Effector CD4-positive, alpha-beta T cell (primary cell): ENCODE measurements at places on chromosomes 5 and 9.

DNA sequence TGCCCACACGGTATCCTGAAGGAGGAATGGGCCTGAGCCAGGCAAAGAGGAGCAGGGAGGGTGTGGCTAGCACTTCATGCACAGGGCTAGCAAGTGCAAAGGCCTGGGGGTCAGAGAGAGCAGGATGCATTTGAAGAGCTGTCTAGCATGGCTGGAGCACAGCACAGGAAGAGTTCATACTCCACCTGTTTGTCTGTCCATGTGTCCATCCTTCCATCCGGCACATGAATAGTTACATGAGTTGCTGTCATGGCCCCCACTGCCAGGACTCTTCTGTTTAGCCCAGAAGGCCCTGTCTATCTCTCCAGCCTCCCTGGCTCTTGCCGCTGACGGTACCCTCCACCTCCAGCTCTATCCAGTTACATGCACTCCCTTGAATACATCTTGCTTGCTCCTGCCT, 17.1 kb downstream of the RGS3 start:
- no peak for DNase-seq

GRCh38 chr5:119426057-119426456, 26.2 kb upstream of the HSD17B4 start:
- DNase-seq: no peak

- DNase-seq: no peak
Measured at GRCh38 chr5:92401492-92401891, 1018.4 kb upstream of the ARRDC3 start.

- DNase-seq: no peak
Measured at GRCh38 chr9:37565661-37566618, 10.2 kb downstream of the FBXO10 start.

DNA sequence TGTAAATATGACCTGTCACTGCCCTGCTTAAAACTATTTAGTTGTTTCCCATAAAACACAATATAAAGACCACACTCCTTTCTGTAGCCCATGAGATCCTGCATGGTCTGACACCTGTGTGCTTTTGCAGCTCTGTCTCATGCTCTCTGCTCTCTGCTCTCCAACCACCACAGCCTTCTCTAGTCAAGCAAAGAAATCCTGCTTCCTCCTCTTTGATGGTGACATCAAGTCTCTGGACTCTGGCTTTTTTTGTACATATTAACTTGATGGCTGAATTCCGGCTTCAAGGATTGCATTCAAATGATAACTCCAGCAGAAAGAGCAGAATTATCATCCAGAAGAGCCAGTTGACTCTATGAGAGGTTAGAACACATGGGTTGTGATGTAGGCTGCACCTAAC, 58.2 kb downstream of the CHSY3 start:
- DNase-seq: no peak

GRCh38 chr5:111075520-111075919, 4.0 kb downstream of the TSLP start:
- DNase-seq: no peak

GRCh38 chr5:151130922-151131891, 26.4 kb downstream of the ANXA6 start:
- DNase-seq: no peak
